Coronary artery (tissue), 2 donors: ENCODE measurements at places on chromosomes 2 and 18.

GRCh38 chr2:14673351-14673875, 40.9 kb downstream of the LRATD1 start:
- no peak for DNase-seq

GRCh38 chr18:79356435-79356834, 39.3 kb upstream of the NFATC1 start:
- no peak for DNase-seq

GRCh38 chr18:48845174-48845573, 105.6 kb downstream of the SMAD7 start:
- DNase-seq: no peak

DNA sequence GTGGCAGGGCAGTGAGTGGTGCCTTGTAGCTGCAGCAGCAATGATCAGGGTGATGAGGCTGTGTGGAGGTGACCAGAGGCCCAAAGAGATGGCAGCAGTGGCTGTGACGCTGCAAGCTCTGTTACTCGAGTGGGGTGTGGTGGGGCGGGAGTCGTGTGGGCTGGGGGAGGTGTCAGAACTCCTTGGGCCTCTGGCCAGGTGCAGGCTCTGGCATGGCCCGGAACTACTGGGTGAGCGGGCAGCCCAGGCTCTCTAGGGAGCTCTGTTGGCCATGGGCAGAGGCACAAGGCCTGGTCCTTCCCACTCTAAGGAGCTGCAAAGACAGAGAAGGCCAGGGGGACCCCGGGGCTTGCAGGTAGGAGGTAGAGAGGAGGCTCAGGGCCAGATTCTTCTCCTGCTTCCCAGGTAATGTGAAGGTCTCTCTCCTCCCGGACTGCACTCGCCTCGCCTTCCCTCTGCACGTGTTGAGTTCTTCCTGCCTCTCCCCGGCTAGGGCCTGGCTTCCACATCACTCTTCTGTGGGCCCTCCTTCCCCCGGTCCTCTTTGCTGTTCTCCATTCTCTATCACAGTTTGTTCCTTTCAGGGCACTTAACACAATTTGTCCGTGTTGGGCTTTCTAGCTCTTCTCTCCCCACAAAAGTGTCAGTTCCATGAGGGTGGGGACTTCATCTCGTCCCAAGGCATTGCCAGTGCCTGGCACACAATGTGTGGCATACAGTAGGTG, 114.8 kb downstream of the MCFD2 start:
- DNase-seq: no peak

DNA sequence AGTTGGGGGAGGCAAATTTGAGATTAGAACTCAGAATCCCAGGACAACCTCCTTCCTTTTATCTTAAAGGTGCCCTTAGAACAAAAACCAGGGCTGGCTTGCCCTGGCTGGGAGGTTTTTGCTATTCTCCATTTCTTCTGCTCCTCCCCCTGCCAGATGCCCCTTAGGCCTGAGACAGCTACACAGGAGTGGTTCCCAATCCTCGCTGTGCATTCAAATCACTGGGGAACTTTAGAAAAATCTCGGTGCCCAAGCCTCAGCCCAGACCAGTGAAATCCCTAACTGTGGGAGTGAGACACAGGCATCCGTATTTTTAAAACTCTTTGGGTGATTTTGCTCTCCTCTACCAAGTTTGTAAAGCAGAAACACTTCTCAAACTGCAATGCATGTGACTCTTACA, 38.8 kb downstream of the LBH start:
- DNase-seq: peak; percentile 3

GRCh38 chr2:46034535-46034934, 262.7 kb upstream of the EPAS1 start:
- no peak for DNase-seq

- no peak for DNase-seq
Measured at GRCh38 chr2:167181134-167181533, 292.9 kb downstream of the XIRP2 start.

DNA sequence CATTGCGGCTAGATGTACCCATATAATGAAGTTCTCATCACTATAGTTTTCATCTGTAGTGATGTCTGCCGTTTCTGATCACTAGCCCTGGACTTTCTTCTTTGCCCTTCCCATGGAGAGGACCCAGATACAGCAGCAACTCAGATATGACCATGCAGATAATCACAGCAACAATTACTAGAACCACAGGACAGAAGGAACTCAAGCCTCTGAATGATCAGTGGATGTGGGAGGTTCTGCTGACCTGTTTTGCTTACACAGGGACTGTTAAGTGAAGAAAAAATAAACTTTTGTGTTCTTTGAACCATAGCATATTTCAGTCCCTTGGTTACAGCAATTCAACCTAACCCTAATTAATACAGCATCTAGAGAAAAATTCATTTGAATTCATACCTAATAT, 62.7 kb downstream of the ACVR1 start:
- no peak for DNase-seq

GRCh38 chr18:59318460-59319050, at the start of gene CPLX4:
CPLX4 (minus strand) TSS chr18:59318649; CDS start chr18:59318462, 187 bp downstream.
- no peak for DNase-seq

DNA sequence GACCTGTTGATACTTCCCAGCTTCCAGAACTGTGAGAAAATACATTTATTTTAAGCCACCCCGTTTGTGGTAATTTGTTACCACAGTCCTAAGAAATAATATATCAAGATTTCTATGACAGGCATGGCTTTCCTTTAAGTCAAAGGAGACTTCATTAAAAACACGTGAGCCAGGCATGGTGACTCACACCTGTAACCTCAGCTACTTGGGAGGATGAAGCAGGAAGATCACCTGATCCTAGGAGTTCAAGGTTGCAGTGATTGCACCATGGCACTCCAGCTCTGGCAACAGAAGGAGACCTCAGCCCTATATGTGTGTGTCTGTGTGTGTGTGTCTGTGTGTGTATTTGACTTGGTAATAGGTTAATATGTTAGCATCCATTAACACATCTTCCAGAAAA, 69.8 kb upstream of the SCN7A start:
- no peak for DNase-seq

GRCh38 chr2:138329591-138329990, 172.0 kb upstream of the SPOPL start:
- DNase-seq: no peak

DNA sequence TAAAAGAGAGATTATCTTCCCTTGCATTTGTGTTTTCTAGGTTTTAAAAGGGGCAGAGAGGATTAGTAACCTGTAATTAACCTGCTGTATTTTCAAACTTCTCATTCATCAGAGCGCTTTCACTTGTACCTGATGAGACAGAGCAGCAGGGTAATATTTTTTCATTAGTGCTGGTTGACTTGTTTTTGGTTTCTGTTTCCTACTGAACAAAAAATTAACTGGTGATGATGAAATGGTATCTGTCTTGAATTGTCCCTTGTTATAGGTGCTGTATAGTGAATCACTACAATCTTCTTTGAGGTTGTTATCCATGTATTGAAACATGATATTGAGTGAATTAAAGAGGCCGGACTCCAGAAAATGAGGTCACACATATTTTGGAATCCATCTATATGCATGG, 37.9 kb downstream of the CDH20 start:
- no peak for DNase-seq

GRCh38 chr2:85291425-85292023, 36.3 kb downstream of the TGOLN2 start:
- no peak for DNase-seq

DNA sequence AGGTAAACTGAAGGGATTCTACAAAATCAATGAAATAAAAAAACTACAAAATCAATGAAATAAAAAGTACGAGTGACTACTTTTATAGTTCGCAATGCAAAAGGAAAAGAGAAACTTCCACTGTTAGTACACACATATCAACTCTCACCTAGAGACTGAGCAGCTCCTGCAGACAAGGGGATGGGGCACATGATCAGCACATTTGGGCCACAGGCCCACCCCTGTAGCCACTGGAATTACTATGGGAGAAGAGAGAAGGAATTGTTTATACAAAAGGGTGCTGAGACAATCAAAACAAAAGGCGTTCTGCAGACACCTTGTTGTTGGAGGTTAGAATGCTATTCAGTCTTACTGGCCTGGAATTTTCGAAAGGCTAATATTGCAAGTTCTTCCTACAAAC, 34.7 kb upstream of the CD226 start:
- DNase-seq: no peak

DNA sequence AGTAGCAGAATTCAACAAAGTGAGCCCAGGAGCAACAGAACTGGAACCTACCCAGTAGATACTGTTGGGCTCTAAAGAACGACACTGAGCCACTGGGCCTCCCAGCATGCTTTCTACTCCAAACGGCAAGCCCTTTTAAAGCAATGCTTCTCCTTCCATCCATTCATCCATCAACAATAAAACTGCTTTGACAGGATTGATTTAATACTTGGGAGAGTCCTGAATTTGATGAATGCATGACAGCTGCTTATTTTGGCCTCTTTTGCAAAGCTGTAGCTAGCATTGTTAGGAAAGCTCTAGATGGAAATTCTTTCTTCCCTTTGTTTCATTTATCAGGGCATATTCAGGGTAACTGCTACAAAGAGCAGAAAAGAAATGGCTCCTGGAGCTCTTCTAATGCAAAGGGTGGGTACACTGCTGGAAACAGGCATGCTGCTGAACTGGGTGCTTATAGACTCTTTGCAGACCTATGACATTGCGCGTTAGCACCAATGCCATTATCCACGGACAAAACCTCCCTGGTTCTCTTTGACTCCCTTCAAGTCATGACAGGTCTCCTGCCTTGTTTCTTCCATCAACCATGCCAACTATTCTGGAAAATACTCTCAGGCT, 138.4 kb upstream of the HNRNPA3 start:
- no peak for DNase-seq

- no peak for DNase-seq
Measured at GRCh38 chr2:27977731-27978312, 87.3 kb downstream of the BABAM2 start.

DNA sequence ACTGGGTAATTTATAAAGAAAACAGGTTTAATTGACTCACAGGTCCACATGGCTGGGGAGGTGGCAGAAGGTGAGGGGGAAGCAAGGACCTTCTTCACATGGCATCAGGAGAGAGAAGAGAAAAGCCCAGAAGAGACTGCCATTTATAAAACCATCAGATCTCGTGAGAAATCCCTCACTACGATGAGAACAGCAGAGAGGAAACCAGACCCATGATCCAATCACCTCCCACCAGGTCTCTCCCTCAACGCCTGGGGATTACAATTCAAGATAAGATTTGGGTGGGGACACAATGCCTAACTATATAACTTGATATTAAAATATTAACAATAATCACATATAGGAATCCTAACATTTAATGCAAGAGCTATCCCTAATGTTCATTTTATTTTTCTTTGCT, 31.8 kb downstream of the MEMO1 start:
- DNase-seq: no peak

- no peak for DNase-seq
Measured at GRCh38 chr2:43579275-43579981, 16.4 kb downstream of the THADA start.

DNA sequence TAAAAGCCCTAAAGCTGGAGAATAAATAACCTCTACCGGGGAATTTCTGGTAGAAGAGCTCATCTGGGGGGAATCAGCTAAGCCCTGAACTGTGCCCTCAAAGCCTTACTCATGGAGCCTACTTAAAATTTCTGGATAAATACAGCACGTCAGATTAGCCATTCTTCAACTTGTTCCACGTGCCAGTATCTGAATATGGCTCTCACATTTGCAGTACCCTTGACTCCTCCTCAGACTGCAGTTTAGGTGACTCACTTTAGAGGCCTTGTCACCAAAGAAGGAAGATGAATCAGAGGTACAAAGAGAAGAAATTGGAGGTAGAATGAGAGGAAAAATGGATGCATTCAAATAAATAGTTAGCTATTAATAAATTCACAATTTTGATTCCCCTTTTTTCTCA, 34.6 kb upstream of the POTEC start:
- DNase-seq: no peak

- DNase-seq: peak; percentile 50
Measured at GRCh38 chr2:128390256-128390990, 71.8 kb upstream of the HS6ST1 start.

DNA sequence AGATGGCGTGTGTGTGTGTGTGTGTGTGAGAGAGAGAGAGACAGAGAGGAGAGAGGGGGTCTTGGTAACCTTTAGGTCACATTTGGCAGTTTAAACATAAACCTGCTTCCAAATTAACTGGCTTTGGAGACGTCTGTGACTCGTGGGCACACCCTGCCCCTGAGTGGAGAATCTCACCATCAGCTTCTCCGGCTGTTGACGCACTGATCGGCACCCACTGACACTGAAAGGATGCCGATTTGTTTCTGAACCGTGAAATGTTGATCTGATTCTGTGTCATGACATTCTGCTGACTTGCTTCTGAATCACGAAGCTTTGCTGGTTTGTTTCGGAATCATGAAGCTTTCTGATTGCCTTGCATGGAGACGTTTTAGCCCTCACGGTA, 114.7 kb downstream of the RTP5 start:
- DNase-seq: peak; percentile 50

GRCh38 chr2:159454185-159454584, 162.2 kb downstream of the BAZ2B start:
- no peak for DNase-seq

GRCh38 chr2:177171418-177171865, 41.2 kb upstream of the HNRNPA3 start:
- no peak for DNase-seq

GRCh38 chr2:152894051-152894450, 175.6 kb downstream of the ARL6IP6 start:
- no peak for DNase-seq

- DNase-seq: no peak
Measured at GRCh38 chr18:68103561-68103960, 587.0 kb upstream of the DSEL start.

GRCh38 chr2:34731292-34731691, 1132.2 kb upstream of the FAM98A start:
- DNase-seq: no peak

DNA sequence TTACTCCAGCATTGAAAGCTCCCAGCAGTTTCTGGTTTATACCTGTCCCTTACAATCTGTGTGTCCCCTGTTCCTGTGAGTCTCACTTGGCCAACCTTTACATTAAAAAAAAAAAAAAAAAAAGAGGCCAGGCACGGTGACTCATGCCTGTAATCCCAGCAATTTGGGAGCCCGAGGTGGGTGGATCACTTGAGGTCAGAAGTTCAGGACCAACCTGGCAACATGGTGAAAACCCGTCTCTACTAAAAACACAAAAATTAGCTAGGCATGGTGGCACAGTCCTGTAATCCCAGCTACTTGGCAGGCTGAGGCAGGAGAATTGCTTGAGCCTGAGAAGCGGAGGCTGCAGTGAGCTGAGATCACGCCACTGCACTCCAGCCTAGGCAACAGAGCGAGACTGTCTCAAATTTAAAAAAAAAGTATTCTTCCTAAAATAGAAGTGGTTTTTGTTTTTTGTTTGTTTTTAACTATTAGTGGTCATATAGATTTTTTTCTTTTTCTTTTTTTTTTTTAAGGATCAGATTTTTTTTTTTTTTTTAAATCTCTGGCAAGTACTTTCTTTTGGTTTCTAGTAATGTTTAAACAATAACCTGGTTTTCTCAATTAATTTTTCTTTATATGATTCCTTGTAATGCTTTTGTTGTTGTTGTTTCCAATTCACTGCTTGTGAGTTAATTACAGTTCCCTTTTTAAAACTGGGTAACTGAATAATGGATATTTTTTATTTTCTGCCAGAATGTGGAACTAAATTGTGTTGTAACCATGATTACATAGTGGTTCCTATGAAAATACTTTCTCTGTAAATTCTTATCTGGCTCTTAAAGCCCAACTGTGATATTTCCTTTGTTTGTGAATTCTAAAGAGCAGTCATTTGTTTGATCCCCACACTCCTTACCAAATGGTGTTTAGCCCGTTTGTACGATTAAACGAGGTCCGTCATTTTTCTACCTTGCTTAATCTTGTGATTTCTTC, 116.8 kb downstream of the CTAGE1 start:
- no peak for DNase-seq
